ENCODE measurements at places on chromosomes 1 and 21. TPM values are rescaled to one million over a fixed set of nuclear protein-coding genes. Genes with fewer than 3 reads are reported as not detected.

GRCh38 chr1:246733704-246734103, 9.5 kb downstream of the SCCPDH start:
- H3K4me3 ChIP-seq, result no peak overlapping the region
- H3K27me3 ChIP-seq, result no peaks in the 10 kb centered on the region
- no peak overlapping the region for H3K27ac ChIP-seq
- no peaks in the 10 kb centered on the region for H3K4me1 ChIP-seq
- DNase-seq, result no peak
- H3K36me3 ChIP-seq, result no peaks in the 10 kb centered on the region

GRCh38 chr1:24425441-24425840, 9.8 kb downstream of the NIPAL3 start:
- no peaks in the 10 kb centered on the region for H3K36me3 ChIP-seq
- no peak for DNase-seq
- H3K4me1 ChIP-seq, result no peaks in the 10 kb centered on the region
- no peak overlapping the region for H3K4me3 ChIP-seq

DNA sequence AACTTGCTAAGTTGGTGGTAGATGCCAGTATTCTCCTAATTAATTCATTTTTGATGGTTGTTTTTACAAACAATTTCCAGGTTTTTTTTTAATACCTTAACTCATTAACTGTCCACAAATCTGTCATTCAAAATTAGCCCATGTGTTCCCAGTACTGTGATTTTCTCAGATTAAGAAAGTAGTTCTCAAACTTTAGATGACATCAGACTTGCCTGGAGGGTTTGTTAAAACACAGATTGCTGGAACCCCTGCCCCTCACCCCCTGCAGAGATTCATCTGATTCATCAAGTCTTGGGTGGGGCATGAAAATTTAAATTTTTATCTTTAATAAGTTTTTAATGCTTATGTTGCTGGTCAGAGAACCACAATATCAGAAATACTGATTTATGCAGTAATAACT, 130.5 kb downstream of the BACH1 start:
- H3K27me3 ChIP-seq, result no peaks in the 10 kb centered on the region
- H3K27ac ChIP-seq, result no peak overlapping the region
- no peaks in the 10 kb centered on the region for H3K36me3 ChIP-seq
- no peak overlapping the region for H3K4me3 ChIP-seq
- DNase-seq, result no peak

GRCh38 chr1:29289493-29289892, 53.2 kb downstream of the PTPRU start:
- no peaks in the 10 kb centered on the region for H3K27me3 ChIP-seq
- DNase-seq, result no peak
- no peak overlapping the region for H3K4me3 ChIP-seq
- H3K36me3 ChIP-seq, result no peaks in the 10 kb centered on the region
- peaks cover 7% of the 10 kb centered on the region for H3K4me1 ChIP-seq

GRCh38 chr1:115295904-115296696, 41.9 kb downstream of the NGF start:
- H3K4me1 ChIP-seq, result peaks cover 8% of the 10 kb centered on the region
- H3K27me3 ChIP-seq, result no peaks in the 10 kb centered on the region
- H3K4me3 ChIP-seq, result no peak overlapping the region

DNA sequence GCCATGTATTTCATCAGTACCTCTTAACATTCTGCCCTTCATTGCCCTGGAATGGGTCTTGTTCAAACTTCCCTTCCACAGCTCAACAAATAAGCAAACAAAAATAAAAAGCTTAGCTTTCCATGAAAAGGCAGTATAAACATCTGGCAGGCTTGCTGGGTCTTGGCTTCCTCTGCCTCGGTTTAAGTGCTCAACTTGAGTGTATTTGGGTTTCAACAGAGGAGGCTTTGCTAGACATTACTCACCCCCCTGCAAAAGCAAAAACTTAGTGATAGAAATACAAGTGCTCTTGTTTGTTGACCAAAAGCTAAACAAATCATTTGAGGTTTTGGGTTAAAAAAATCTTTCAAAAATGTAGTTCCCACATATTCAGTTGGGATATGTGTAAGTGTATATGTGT, 518.5 kb downstream of the PLPP3 start:
- no peaks in the 10 kb centered on the region for H3K27me3 ChIP-seq
- no peaks in the 10 kb centered on the region for H3K36me3 ChIP-seq
- peaks cover 2% of the 10 kb centered on the region for H3K4me1 ChIP-seq
- DNase-seq, result no peak
- H3K4me3 ChIP-seq, result no peak overlapping the region

- no peaks in the 10 kb centered on the region for H3K27me3 ChIP-seq
- no peak overlapping the region for H3K27ac ChIP-seq
- H3K4me1 ChIP-seq, result peaks cover 3% of the 10 kb centered on the region
These were observed 132.7 kb downstream of the RUNX1 start for GRCh38 chr21:34916446-34916845.

DNA sequence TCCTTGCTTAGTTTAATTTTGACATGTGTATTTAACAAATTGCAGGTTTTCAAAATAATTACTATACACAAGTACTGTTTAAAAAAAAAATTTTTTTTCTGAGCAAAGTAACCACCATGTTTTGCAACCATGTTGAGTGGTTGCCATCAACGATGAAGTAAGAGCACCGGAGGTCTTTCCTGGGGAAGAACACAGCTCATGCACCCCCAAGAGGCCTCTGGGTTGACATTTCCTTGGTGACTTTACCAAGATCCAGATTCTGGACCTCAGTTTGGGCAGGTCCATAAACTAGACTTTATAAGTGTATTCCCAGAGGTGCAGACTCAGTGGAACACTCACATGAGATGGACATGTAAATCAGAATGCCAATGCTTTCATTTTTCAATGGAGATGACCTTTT, 36.8 kb upstream of the RALGPS2 start:
- H3K4me1 ChIP-seq, result peaks cover 7% of the 10 kb centered on the region
- H3K36me3 ChIP-seq, result no peaks in the 10 kb centered on the region
- DNase-seq, result peak; percentile 25
- H3K27me3 ChIP-seq, result no peaks in the 10 kb centered on the region
- no peak overlapping the region for H3K27ac ChIP-seq
- H3K4me3 ChIP-seq, result no peak overlapping the region

DNA sequence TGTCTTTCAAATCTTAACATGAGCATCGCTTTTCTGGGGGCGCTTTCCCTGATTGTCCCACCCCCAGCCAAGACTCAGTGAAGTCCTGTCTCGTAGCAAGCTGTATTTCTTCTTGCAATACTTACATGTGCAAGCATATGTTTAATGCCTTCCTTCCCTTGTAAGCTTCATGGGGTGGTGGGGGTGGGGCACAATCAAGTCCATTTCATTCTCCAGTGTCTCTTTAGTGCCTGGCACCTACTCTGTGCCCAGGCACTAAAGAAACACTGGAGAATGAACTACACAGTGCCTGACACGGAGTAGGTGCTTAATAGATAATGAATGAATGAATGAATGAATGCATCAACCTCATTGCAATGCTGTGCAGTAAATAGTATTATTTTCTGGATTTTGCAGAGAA, 143.1 kb downstream of the PLPP3 start:
- H3K4me1 ChIP-seq, result peaks cover 4% of the 10 kb centered on the region
- no peaks in the 10 kb centered on the region for H3K27me3 ChIP-seq
- H3K4me3 ChIP-seq, result no peak overlapping the region
- H3K36me3 ChIP-seq, result no peaks in the 10 kb centered on the region
- DNase-seq, result no peak

The THEM4 gene
- total RNA-seq, result 12.9 TPM

The FCRL2 gene
- 0.11 TPM for total RNA-seq

The LDLRAD2 gene
- 0.07 TPM for total RNA-seq

The KIAA0040 gene
- 11.2 TPM for total RNA-seq

The CFAP74 gene
- total RNA-seq, result 0.72 TPM
